Stimulated activated CD4-positive, alpha-beta T cell treated with anti-CD3 and anti-CD28 coated beads, Interleukin-1b, Interleukin-23, amount 100 ng/mL, for 1 hour (primary cell): ENCODE measurements at places on chromosomes 7 and 10.

DNA sequence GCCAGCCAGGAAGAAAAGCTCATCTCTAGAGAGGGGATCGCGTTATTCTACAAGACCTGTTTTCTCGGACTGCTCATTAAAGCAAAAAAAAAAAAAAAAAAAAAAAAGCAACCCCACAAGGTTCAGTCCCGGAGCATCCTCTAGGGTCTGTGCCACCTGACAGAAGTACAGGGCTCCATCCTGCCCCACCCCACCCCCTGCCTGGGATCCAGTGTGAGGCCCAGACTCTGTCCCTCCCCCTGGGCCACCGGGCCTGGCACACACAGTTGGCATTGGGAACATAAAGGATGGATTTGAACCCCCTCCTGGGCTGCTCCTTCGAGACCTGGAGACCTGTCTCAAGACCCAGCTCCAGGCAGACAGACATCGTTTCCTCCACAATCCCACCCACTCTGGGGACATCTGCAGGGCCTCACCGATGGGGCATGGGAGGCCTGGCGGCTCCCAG lies 688 bp downstream of the ORAI2 start:
- no peak for DNase-seq

GRCh38 chr10:66192162-66192831 lies 733.5 kb upstream of the LRRTM3 start:
- no peak for DNase-seq

DNA sequence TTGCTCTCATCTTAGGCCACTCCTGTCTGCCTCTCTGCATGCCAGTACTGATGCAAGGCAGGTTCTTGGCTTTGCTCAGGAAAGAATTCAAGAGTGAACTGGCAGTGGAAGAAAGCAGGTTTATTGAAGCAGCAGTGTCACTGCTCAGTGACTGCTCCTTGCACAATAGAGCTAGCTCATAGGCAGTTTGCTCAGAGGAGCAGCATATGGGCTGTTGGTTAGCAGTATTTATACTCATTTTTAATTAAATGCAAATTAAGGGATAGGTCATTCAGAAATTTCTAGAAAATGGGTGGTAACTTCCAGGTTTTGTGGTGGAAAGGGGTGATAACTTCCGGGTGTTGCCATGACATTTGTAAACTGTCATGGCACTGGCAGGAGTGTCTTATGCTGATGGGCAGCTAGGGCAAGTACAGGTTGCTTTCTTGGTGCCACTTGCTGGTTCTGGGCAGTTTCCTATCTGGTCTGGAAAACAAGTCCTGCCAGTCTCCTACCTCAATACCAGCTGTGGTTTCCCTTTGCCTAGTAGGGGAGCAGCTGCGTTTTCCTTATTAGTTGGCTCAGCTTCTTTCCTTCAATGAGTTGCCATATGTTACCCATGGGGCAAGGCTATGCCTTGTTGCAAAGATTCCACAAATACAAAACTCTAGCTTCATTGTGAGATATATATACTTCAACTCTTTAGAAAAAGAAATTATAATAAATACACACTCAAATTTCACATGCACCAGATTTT lies 64.8 kb upstream of the CALD1 start:
- no peak for DNase-seq

GRCh38 chr10:9510626-9511025 lies 1456.1 kb downstream of the GATA3 start:
- no peak for DNase-seq

DNA sequence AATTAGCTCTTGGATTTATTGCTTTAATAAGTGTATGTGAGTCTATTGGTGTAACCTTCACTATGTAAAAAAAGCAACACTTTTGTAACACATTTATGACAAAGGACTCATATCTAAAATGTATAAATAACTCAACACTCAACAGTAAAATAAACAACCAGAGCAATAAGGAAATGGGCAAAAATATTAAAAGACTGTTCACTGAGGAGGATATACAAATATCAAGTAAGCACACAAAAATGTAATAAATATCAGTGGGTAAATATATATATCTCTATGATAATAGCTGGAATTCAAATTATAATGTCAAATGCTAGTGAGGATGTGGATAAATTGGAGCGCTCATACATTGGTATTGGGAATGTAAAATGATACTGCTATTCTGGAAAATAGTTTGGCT lies 53.0 kb downstream of the HDAC9 start:
- no peak for DNase-seq

- DNase-seq = no peak
Observed at GRCh38 chr7:112882022-112882421, 91.8 kb upstream of the TMEM168 start.

- no peak for DNase-seq
Observed at GRCh38 chr10:116766837-116767634, 24.7 kb upstream of the HSPA12A start.

DNA sequence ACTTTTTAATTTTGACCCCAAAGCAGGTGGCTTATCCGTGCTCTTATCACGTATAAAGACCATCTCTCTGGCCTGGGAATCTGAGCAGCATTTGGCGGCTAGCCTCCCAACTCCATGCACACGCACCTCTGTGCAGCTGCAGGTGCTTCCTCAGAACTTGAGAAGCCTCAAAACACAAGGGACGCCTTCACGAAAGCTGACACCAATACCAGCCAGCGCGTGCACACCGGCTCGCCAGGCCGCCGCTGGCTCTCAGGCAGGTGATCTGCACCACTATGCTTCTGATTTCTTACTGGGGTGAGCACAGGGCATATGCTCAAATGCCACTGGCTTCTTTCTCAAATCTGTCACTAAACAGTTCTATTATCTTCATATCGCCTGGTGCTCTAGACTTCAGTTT lies 145.0 kb downstream of the PARD3 start:
- no peak for DNase-seq

- no peak for DNase-seq
Observed at GRCh38 chr7:151093748-151094147, 7.5 kb downstream of the AGAP3 start.

DNA sequence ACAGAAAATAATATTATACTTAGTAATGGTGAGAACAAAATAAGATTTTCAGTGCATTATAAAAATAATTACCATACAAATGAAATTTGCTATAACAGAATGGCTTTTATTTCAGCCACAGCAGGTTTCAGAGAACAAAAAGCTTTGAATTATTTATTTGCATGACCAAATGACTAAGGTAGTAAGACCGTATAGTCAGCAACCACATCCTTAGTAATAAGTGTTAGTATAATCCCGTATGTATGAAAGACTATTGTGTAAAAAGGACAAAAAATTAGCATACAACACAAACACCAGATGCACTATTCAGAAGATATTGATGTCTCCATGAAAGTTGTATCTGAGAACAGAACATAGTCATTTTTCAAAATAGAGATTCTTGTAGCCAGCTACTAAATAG lies 12.2 kb downstream of the PDZD8 start:
- no peak for DNase-seq

- no peak for DNase-seq
Observed at GRCh38 chr7:141268614-141269013, 194.8 kb downstream of the TMEM178B start.

- DNase-seq = no peak
Observed at GRCh38 chr7:86963599-86964230, 95.7 kb downstream of the ELAPOR2 start.

DNA sequence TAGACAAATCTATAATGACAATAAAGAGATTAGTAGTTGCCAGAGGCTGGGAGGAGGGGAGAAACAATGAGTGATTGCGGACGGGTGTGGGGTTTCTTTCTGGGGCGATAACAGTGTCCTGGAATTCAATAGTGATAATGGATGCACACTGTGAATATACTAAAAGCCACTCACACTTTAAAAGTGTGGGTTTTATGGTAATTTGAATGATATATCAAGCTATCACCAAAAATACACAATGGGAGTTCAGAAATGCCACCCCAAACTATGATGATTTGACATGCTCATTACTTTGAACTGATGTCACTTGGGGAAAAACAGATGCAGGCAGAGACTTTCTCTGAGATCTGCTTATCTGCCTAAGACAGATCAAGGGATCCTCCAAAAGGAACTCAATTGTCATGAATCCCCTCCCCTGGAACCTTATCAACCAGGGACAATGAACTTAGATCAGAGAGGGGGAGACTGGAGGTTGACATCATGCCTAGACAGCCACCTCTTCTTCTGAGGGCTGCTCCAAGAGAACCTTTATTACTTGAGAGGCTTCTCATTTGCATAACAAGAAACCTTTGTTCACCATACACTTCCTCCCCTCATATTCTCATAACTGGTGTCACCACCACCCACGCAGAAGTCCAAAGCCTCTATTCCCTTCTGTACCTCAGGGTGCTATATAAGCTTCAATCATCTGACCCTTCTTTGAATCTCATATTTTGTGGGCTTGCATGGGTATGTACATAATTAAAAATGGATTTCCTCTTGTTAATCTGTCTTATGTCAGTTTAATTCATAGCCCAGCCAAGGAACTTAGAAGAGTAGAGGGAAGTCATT lies 14.8 kb upstream of the ZC3HAV1 start:
- DNase-seq = no peak

- DNase-seq = no peak
Observed at GRCh38 chr10:43316988-43317387, 50.1 kb upstream of the RASGEF1A start.

- DNase-seq = no peak
Observed at GRCh38 chr10:49001402-49001801, 61.8 kb upstream of the LRRC18 start.

- no peak for DNase-seq
Observed at GRCh38 chr7:155213955-155214740, 83.5 kb upstream of the INSIG1 start.

DNA sequence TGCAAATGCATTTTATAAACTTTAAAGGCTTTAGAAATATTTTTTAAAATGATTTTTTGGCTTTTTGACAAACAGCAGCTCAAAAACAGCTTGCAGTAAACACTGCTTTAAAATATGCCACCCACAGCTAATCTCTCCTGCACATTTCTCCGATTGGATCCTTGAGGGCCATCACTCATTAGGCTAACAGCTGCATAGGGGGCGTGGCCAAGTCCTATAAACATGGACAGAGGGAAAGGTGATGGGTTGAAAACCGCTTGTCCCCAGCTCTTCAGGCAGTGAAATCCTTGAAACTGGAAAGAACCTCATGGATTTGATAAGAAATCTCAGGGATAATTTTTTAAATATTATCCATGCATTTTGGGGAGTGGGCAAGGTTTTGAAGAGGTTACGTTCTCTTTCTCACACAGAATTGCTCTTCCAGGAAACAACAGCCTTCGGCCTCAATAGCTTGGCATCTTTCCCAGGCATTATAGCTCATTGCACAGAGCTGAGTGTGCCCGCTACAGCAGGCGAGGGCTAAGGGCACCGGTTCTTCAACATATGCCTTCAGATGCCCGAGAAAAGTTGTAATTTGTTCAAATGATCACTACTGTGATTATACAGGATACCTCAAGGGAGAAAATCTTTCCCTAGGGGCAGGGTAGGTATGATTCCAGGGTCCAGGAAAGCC lies 1.7 kb downstream of the PLEKHS1 start:
- no peak for DNase-seq

DNA sequence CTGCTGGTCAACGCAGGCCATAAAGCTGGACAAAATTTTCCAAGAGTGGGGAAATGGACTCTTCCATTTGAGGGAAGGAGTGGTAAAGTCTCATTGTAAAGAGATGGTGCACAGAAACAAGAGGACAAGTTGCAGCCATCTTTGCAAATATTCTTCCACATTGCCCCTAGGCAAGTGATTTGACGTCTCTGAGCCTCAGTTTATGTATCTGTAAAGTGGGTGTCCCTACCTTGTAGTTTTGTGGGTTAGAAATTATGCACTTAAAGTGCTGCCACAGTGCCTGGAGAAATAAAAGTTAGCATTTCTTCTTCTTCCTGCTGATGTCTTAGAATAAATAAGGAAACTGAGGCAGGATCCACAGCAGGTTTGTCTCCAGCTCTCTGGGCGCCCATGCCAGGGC lies 12.1 kb downstream of the ADAMTS14 start:
- no peak for DNase-seq

GRCh38 chr7:74561898-74562613 lies 95.5 kb upstream of the GTF2I start:
- DNase-seq = no peak

DNA sequence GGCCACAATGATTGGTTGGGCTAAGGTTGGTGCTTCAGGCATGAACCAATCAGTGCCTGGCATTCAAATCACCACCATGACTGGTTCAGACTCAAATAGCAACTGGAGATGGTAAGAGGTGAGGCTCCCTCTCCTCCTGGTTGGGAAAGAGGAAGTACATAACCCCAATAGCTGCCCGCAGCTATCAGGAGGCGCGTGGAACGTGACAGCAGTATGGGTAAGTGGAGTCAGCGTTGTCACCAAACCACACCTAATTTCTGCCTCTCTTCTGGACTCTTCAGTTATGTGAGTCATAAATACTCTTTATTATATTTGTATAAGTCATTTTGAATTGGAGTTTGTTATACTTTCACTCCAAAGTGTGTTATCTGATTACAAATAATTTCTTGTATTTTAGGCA lies 17.9 kb upstream of the ITGA8 start:
- DNase-seq = no peak

GRCh38 chr10:4824791-4825310 lies 1.2 kb upstream of the AKR1E2 start:
- DNase-seq = no peak

- DNase-seq = no peak
Observed at GRCh38 chr10:69130251-69130650, 6.3 kb downstream of the VPS26A start.

DNA sequence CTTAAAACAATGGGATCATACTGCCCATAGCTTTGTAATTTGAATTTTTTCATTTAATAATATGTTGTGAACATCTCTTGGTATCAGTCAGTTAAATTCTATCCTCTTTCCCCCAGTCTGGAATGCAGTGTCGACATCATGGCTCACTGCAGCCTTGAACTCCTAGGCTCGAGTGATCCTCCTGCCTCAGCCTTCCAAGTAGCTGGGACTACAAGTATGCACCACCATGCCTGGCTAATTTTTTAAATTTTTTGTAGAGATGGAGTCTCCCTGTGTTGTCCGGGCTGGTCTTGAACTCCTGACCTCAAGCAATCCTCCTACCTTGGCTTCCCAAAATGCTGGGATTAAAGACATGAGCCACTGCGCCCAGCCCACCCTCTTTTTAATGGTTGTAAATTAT lies 34.6 kb downstream of the MPLKIP start:
- DNase-seq = no peak

GRCh38 chr7:134740376-134740775 lies 39.1 kb upstream of the CALD1 start:
- no peak for DNase-seq

- no peak for DNase-seq
Observed at GRCh38 chr7:37738321-37738720, 54.8 kb downstream of the GPR141 start.

DNA sequence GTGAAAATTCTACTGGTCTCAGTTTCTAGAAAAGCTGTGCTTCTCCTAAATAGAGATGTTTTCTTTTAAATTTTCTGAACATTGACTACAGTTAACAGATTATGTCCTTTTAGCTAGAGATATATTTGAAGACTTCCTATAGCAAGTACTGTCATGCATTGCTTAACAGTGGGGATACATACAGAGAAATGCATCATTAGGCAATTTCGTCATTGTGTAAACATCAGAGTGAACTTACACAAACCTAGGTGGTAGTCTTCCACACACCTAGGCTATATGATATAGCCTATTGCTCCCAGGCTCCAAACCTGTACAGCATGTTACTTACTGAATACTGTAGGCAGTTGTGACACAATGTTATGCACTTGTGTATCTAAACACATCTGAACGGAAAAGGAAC lies 28.5 kb downstream of the PIK3CG start:
- no peak for DNase-seq

- DNase-seq = no peak
Observed at GRCh38 chr7:134707663-134708378, 61.2 kb downstream of the BPGM start.

- no peak for DNase-seq
Observed at GRCh38 chr7:55044791-55045190, 26.0 kb downstream of the EGFR start.
